ENCODE measurements at places on chromosomes 7 and 10. TPM values are rescaled to one million over a fixed set of nuclear protein-coding genes. Genes with fewer than 3 reads are reported as not detected.

DNA sequence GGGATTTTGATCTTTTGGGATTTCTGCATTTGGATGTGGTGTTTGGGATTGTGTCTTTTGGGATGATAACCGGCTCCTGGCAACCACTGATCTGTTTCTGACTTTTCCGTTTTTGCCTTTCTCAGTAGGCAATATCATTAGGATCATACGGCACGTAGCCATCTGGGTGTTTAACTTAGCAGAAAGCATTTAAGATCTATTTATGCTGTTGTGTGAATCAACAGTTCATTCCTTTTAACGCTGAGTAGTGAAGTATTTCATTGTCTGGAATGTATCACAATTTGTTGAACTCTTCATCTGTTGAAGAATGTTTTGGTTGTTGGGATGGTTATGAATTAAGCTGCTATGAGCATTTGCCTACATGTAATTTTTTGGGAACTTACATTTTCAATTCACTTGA lies 459.6 kb downstream of the SDK1 start:
- DNase-seq, result no peak

- peak; percentile 77 for DNase-seq
Observed at GRCh38 chr10:31896968-31897384, 31.7 kb downstream of the ARHGAP12 start.

DNA sequence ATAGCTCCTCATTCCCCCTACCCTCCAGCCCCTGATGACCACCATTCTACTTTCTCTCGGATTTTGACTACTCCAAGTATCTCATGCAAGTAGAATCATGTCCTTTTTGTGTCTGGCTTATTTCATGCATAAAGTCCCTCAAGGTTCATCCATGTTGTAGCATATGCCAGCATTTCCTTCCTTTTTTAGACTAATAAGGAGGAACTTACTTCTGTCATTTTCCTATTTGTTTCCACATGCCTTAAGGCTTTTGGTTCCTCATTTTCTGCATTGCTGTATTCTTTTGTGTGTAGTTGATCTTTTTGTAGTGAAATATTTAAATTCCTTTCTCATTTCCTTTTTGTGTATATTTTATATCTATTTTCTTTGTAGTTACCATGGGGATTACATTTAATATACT lies 376.9 kb downstream of the CALN1 start:
- no peak for DNase-seq

- DNase-seq, result no peak
Observed at GRCh38 chr7:12539681-12540080, 30.8 kb upstream of the SCIN start.

The EBF3 gene
- 0.43 TPM for total RNA-seq

DNA sequence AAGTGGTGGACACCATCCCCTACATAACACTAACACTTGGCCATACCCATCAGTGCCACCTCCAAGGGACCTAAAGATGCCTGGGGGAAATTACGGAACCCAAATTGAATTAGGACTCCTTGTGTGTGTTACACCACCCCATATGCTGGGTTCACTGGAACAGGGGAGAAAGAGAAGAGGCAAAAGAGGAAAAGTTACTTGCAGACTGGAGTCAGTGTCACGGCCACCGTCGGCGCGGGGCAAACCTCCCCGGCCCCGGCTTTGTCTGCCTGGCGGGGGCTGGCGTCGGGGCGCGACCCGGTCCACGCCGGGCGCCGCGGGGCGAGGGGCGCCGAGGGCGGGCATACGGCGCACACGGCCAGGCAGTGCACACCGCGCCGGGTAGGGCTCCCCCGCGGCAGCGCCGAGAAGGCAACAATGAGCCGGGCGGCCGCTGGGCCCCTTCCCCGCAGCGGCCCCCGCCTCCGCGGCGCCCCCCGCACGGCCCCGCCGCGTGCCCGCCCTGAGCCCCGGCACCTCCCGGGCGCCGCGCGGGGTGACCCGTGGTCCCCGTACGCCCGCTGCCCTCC lies 171.1 kb downstream of the FAM107B start:
- DNase-seq, result peak; percentile 45

DNA sequence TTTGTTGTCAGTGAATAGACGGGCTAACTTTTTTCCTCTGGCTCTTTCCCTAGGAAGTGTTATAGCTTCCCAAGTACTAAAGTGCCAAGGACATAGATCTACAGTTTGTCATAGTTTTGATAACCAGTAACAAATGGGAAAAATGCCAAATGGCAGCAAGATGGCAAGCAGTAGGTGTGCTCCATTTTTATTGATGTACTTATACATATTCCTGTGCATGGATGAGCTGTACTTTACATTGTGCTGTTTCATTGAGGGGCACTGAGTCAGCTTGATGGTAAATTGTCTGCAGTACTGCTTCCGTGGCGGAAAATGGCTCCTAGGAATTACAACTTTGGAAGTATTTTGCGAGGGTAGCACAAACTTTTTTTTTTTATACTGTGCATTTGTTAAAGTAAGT lies 7.1 kb downstream of the ADAM22 start:
- DNase-seq, result no peak

DNA sequence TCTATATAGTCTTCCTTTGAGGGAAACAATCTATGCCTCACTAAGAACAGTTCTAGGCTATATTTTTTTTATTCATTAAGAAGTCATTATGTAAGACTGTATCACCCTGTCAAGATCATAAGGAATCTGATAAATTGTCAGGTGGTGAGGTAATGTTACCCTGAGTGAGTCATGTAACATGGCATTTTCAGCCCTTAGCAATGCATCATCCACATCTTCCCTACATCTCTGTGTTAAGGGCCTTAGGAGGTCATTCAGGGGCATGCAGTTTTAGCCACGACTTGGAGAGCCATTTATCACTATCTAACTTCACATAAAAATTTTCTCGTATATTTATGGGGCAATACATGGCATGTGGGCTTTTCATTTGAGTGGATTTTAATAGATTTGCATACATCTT lies 924.5 kb upstream of the MBL2 start:
- no peak for DNase-seq

The ITGA8 gene
- not detected for total RNA-seq

The PLOD3 gene
- 126 TPM for total RNA-seq

The CDK14 gene
- 21.2 TPM for total RNA-seq

GRCh38 chr10:58993480-58994221 lies 182.8 kb upstream of the PHYHIPL start:
- no peak for DNase-seq

The PTCD1 gene
- total RNA-seq, result 5.2 TPM

DNA sequence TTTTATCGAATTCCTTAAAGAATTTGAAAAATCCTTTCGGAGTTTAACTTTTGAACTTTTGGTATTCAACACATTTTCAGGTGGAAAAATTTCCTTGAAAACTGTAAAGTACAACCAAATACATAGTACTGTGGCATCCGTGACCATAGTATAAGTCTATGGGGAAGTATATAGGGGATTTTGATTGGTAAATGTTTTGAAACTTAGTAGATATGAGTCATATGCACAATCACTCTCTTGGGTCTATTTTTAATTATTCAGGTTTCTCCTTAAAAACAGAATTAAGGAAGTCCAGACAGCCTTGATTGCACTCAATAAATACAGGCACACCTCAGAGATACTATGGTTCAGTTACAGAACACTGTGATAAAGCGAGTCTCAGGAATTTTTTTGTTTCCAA lies 64.2 kb downstream of the AVL9 start:
- no peak for DNase-seq

DNA sequence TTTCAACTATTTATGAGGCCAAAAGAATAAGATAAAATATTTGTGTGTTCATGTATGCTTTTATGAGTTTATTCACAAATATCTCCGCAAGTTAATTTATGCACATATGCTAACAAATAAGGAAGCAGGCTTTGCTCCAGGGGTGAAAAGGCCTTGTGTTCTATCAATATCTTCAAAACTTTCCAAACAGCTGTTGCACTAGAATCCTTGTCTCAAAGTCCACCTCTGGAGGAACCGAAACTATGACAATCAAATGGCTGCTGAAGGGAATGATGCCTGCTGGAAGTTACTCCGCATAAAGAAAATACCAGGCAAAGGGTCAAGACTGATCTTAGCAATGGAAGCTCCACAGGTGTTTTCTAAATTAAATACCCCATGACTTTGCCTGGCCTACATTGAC lies 145.0 kb upstream of the GHITM start:
- DNase-seq, result no peak

DNA sequence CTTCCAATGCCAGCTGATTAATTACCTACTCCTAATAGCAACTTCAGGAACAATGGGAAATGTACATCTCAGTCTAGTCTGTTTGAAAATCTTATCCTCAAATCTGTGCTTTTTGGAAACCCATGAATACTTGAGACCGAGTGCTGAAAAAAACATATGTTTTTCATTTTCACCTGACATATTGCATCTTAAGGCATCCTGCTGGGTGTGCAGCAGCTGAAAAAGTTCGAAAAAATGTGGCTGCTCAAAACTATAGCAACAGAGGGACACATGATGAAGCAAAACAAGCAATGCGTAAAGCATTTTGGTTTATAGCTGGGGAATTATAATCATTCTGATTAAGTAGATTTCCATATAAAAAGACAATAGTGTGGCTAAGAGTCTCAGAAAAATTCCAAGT lies 218.0 kb downstream of the CREB5 start:
- DNase-seq, result peak; percentile 62

GRCh38 chr7:1087952-1088920 lies at the start of gene GPER1:
GPER1 (plus strand) TSS chr7:1088113; CDS start chr7:1091729, 3,616 bp downstream.
- DNase-seq, result peak; percentile 83

GRCh38 chr10:15571575-15571974 lies 148.1 kb downstream of the ITGA8 start:
- DNase-seq, result peak; percentile 21

DNA sequence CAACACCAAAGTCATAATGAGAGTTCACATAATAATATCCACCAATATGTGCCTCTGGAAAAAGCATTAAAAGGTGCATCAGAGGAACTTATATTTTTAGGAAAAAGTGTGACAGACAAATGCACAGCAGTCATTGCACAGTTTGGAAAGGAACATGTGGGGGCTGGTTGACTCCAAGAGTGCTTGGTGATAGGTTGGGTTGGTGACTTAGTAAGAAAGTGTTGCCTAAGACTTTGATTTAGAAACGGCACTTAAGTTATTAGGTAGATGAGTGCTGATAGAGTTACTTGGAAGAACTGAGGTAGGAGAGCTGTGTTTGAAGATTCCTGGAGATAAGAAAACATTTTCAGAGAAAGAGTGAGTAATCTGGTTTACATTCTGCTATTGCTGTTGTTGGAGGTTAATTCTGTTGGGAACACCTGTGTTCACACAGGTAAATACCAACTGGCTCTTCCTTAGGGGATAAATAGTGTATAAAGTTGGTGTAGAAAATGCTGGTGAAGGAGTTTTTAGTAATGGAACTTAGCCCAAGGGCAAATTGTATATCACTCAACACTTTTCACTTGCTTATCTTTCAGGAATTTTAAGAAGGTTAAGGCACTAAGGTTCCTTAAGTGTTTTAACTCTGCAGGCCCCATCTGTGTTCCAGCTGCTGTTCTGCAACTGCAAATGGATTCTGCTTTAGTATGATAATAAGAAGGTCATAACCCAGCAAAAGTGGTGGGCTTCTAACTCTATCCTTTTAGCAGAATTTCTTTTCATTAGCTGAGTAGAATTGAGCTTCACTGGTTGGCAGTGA lies 196.1 kb downstream of the NSUN6 start:
- no peak for DNase-seq

- DNase-seq, result peak; percentile 44
Observed at GRCh38 chr7:12683678-12684585, 3.5 kb upstream of the ARL4A start.

GRCh38 chr10:103824281-103824680 lies 31.1 kb downstream of the SH3PXD2A start:
- no peak for DNase-seq

The RGS10 gene
- total RNA-seq, result 27.8 TPM

DNA sequence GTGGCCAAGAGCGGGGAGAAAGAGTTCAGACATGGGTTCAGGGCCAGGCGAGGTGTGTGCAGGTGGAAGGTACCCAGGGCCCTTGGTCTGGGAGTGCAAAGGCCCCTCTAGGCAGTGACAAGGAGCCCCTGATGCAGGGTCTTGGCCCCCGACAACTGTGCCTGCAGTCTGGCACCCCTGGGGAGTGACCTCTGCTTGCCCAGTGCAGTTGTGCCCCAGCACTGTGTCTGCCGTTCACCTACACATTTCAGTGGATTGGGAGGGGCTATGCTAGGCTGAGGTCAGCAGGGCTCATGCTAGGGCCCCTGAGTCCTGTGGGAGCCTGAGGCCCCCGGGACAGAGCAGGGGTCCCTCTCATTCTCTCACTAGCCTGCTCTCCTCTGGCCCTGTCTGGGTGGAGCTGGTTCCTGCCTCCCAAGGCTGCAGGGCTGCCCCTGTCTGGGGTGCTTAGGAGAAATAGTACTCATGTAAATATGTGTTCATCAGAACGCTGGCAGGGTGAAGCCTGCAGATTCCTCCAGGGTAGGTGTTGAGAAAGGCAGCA lies 550.4 kb downstream of the TCERG1L start:
- DNase-seq, result no peak

GRCh38 chr10:17590969-17591645 lies 26.1 kb downstream of the HACD1 start:
- DNase-seq, result no peak

DNA sequence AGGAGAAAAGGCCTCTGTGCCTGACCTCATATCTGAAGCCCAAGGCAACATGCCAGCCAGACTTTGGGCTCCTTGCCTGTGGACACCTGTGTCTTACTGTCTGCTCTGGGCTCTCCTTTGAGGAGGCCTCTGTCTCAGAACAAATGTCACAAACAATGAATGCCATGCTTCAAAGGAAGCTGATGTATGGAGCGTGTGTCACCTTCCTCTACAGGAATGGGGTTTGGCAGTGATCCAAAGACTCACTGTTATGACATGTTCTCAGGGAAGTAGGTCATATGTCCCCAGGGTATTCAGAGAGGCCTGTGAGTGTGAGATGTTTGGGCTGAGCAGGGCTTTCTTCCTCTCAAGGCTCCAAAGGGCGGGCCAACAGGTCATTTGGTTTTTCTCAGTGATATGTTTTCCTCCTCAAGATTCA lies 38.4 kb downstream of the PTPRE start:
- peak; percentile 78 for DNase-seq

DNA sequence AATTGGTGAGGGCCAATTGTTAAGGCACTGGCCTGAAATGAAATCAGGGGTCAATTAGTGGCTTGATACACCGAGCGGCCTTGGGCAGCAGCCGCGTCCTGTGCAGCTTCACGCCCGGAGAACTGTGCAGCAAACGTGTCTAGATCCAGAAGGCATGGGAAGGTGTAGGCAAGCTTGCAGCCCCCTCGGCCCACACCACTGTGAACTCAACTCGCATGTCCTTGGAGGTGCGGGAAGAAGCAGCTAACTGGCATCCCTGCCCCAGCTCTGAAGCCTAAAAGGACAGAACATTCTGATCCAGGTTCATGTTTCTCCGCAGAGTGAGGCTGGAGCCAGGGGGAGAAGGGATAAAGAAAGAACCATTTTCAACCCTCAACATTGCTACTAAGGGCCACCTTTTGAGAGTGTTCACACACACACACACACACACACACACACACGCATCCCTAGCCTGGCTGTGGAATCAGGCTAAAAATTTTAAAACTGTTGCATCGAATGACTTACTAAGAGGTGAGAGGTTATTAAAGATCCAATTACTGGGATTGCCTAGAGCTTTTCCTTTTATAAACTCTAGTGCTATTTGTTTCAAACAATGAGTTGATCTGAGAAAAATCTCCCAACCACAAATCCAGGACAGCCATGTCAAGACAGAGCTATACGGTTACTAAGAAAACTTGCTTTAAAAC lies 104.0 kb downstream of the PARP12 start:
- no peak for DNase-seq
